Vagina (tissue), 2 donors: ENCODE measurements at places on chromosomes 1 and 21. TPM values are rescaled to one million over a fixed set of nuclear protein-coding genes. Genes with fewer than 3 reads are reported as not detected.

GRCh38 chr1:51799372-51799771 lies 79.2 kb downstream of the NRDC start:
- no peak for DNase-seq

GRCh38 chr1:94753171-94753972 lies 66.8 kb upstream of the SLC44A3 start:
- DNase-seq, result no peak

DNA sequence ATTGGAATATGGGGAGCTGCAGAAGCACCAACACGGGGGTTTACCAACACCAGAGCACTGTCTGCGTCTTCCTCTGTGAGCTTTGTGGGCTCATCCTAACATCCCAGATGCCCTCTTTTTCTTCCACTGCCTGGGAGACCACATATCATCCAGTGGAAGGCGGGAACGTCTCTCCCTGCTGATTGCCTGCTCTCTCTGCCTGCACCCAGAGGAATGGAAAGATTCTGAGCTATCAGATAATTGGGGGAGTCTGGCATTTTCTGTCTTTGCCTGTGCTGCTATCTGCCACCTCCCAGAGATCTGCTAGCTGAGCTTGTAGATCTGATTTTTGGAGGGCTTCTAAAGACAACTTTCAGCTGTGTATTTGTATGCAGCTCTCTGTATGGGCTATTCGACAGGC lies 166.2 kb upstream of the PLXNA2 start:
- no peak for DNase-seq

DNA sequence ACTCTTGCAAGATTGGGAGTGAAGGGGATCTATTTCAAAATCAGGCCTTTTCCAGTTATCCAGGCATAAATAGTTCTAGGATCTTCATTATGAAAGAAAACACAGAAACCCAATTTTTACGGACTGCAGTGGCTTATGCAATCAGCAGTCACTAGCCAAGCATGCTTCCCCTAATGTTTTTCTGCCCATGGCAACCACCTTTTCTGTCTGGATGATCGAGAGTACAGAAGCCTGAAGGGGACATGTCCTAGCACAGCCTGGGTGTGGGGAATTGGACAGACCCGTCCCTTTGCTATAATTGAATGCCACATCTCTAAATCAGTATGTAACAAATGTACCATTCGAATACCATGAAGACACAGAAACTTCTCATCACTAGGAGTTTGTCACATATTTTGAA lies 29.8 kb upstream of the NCAM2 start:
- DNase-seq, result no peak

GRCh38 chr1:40059338-40059959 lies 18.9 kb downstream of the CAP1 start:
- DNase-seq, result no peak

NEGR1 gene
- 19.2 TPM for total RNA-seq

TSPAN1 gene
- total RNA-seq, result 3.9 TPM

DEPDC1 gene
- total RNA-seq, result 1.7 TPM

- DNase-seq, result no peak
Measured at GRCh38 chr1:89844241-89844807, 23.5 kb downstream of the LRRC8D start.

DNA sequence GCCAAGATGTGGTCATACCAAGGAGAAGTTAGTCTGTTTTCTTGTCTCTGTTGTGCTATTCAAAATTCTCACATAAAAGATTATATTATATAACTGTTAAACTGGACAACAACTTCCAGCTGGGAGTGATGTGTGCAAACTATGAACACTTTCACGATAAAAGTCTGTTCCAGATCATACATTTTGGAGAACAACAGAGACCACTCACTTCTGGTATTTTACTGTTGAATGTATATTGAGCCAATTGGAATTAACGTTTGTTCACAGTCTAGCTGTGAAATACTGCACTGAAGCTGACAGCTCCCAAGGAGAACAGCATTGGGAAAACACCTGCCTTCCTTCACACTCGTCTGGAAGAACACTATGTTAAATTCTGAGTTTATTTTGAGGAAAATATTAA lies 860 bp upstream of the SHCBP1L start:
- no peak for DNase-seq

HTR6 gene
- not detected for total RNA-seq

GRCh38 chr1:6484826-6485167 lies 6.7 kb downstream of the PLEKHG5 start:
- no peak for DNase-seq

PROK1 gene
- 7.4 TPM for total RNA-seq

DNA sequence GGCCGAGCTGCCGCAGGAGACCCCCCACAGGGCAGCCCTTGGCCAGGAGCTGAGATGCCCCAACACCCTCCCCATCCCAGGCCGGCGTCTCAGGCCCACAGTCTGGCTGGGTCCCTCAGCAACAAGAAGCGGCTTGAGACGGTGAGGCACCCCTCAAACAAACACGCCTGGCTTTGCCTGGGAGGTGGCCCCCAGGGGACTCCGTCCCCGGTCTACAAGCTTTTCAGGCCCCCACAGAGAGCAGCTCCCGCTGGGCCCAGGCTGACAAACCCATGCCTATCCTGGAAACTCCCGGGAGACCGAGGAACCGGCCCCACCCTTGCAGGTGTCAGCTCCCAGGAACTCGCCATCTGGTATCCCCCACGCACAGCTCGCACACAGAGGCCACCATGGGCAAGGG lies 67.0 kb downstream of the ARHGEF16 start:
- DNase-seq, result no peak

DNA sequence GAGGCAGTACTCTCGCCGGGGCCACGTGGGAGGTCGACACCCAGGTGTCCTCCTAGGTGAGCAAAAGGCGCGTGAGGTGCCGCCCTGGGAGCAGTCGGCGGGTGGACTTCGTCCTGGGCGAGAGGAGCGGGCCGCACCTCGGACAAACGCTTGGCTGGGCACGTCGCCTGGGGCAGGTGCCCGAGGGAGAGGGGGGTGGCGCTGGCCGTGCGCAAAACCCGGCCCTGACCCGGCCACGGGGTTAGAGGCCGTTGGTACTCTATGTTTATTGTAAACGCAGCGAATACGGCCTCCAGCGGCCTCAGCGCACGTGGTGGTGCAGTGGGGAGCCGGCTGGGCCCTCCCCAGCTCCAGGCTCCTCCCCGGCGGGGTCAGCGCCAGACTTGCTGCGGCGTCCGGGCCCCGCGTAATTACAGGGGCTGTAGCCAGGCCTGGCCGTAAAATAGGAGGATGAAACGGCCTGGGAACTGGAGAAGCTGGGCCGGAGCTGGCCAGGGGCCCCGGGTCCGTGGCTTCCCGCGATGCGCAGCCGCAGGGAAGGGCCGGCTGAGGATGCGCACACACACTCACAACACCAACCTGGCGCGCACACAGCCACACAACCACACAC lies 1.6 kb upstream of the EFNA1 start:
- DNase-seq, result no peak
